ENCODE measurements at places on chromosomes 2 and 18. TPM values are rescaled to one million over a fixed set of nuclear protein-coding genes. Genes with fewer than 3 reads are reported as not detected.

The KCNK3 gene
- 0.68 TPM for total RNA-seq

The EFR3B gene
- total RNA-seq, result 41.2 TPM

DNA sequence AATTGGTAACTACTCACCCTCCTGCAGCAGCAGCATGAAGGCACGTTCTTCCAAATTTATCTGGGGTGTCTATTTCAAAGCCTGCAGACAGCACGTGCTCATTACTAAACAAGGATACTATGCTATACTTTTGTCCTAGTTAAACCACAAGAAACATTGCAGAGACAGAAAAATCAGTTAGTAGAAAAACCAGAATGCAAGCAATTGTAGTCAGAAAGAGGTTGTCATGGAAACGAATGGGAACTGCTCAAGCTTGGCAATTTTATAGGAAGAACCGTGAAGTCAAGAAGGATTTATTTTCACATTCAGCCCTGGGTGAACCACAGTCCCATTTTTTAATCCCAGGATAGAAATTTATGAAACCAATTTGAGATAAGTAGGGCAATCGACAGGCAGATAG, 162.2 kb upstream of the PGAP1 start:
- DNase-seq, result no peak

DNA sequence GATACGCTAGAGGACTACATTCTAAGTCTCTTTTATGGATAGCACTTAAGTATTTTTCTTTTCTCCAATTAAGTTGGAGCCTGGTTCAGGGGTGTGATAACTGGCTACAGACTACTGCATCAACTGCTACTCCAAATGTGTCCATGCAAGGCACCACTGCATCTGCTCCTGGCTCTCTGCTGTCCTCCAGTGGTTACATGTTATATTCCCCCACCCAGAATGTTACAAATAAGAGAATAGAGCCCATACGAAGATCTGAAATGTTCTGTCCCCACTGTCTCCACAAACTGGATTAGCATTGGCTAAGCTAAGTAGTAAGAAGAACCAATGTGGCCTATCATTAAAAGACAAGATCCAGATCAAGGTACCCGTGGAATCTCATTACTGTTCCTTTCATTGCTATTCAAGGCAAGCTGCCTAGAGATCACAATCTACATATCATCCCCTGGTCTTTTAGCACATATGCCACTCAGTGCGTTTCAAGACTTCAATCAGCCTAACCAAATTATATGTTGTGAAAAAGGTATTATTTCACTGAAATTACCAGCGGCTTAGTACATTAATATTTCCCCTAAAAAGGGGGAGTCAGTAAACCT, 308.3 kb upstream of the SLC8A1 start:
- DNase-seq, result no peak

DNA sequence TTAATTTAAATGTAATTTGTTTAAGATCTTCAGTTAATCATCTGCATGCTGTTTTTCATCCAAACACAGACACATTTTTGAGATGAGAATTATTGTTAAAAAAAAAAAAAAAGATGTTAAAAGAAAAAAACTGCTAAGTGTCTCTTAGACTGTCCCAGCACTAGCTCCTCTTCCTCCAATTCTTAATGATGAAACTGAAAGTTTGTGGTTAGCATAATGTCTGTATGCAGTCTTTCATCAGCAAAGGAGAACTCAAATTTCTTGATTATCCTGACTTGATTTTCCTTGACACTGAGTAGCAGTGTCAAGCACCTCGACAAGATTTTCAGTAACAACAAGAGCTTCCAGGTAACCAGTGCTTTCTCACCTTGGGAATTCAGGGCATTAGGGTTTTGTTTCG, 274.4 kb downstream of the LRRTM1 start:
- no peak for DNase-seq

DNA sequence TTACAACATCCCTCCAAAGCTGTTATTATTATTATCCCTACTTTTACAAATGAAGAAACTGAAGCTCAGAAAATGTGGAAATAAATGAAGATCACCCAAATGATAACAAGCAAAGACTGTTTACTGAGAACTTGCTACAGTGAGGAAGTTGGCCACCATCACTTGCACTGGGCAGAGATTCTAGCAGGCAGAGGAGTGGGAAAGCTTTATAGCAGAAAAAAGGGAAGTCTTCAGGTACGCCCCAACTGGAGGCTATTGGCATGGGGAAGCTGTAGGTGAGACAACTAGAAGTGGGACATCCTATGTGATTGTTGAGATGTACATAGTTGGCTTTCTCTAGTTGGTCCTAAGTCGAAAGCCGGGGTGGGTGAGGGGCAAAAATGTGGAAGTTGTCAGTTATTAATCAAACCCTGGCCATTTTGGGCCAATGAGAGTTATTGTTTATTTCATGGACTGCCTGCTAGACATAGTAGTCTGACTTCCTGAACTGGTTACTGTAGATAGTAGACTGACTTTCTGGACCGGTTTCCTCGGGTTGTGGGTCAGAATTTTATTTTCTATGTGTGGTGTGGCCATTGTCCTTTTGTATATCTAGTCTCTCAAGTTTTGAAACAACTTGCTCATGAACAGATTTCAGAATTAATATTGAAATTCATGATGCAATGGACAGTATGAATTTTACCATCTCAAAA, 40.2 kb upstream of the STAT4 start:
- DNase-seq, result no peak

- no peak for DNase-seq
These were observed 278.9 kb upstream of the DLGAP1 start for GRCh38 chr18:4734021-4734420.

DNA sequence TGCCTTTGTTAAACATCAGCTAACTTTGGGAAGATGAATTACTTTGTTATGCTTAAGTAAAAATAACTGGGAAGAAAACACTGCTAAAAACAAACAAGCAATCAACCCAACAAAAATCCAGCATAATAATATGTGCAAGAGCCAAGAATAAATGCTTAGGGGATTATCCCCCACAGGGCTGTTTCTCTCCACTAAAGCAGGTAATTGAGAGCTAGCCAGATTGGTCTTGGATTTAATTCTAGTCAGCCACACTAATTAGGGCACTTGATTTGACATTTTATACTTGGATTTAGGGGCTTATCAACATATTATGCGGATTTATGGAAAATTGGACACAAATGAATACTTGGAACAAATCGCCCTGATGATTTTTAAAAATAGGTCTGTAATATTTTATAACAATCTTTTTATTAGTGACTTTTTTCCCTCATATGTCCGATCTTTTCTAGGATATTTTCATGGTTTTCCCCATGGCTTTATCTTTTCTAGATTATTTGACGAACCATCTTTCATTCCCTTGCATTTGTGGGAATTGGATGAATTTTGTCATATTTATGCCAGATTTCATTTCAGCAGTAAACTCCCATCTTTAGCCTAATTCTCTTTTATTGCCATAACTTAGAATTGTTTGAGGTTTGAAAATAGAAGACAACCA, 199.1 kb upstream of the NXPH2 start:
- no peak for DNase-seq

The SEMA4F gene
- 11.0 TPM for total RNA-seq

GRCh38 chr2:165070076-165070475, 114.8 kb upstream of the SLC38A11 start:
- DNase-seq, result peak; percentile 23

The EGR4 gene
- not detected for total RNA-seq

DNA sequence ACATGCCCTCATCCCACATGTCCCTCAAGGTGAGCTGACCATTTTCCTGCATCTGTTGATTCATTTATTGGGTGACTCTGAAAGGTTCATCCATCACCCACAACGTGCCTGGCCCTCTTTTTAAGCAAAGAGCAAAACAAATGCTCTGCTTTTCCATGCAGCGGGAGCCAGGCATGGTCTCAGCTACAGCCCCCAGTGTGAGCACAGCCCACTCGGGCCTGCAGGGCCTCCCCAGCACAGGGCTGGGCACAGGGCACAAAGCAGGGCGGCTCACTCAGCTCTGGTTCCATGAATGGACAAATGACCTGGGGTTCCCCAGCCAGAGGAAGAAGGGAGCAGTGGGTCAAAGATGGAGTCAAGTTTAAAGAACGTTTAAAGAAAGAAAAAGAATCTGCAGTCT, 24.1 kb upstream of the OTOS start:
- DNase-seq, result no peak

Data from neural crest cell (in vitro differentiated cells).